K562 (cell line): ENCODE measurements at places on chromosomes 2 and 18.

- DNase-seq: no peak
Observed at GRCh38 chr2:120517751-120518469, 172.0 kb downstream of the INHBB start.

DNA sequence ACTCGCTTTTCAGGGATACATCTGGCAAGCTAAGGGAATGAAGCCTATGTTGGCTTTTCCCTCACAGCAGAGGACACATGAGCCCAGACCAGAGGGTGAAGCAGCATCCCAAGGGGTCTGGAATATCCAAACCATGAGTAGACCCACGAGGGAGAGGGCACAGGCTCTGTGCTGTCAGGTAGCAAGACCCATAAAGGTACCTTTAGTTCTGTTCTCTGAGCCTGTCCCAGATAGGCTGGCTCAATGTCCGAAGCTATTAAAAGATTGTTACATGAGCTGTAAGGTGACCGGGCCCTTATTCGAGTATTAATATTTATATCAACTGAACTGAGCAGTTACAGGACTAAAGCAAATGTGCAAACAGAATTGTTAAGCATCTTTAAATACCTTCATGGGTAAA is 52.2 kb downstream of the TPGS2 start:
- DNase-seq: no peak

GRCh38 chr2:31318361-31319336 is 84.7 kb downstream of the EHD3 start:
- DNase-seq: no peak

DNA sequence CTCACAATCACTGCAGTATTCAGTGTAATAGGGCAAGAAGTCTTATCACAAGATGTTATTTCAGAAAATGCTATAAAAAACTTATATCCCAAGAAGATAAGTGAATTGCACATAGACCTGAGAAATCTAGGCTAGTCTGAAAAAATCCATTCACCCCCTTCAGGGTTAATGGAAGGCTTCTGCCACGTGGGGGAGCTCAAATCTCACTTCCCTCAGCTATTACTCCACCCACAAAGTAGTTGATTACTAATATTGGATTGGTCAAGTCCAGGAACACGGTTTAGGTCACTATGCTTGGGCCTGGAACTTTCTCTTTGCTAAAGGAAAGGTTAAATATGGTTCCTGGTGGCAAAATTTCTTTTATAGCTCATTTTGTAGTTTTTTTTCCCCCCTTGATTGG is 51.2 kb upstream of the ADAM23 start:
- peak; percentile 24 for DNase-seq

GRCh38 chr18:26322890-26323653 is 96.8 kb downstream of the TAF4B start:
- no peak for DNase-seq

DNA sequence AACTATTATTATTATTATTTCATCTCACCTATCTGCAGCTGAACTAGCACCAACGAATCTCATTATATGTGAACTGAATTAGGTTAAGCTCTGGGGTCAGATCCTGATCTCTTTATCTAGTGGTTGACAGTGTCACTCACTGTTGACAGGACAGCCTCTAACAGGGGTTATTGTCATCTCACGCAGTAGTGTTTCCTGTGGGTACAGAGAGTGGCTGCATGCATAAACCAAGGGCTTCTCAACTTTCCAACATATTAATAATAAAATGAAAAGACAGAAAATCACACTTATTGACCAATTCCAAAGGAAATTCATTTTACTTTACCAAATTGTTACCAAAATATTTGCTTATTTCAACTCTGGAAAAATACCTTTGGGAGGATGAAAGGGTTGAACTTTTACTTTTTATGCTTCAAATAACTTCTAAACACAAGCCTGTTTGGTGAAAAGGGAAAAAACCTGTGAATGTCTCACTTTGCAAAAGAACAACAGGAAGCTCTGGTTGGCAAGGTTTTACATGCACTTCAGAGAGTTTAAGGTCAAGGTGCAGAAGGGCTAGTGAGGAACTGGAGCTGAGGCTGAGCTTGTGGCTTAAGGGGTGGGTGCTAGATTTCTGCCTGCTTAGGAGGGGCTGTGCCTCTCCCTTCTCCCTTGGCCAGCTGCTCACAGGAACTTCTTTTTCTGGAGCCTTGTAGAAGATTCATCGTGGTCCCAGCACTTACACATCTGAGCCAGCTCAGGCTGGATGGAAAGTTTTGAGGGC is 72.6 kb downstream of the CTAGE1 start:
- DNase-seq: no peak

GRCh38 chr2:205366336-205367060 is 315.8 kb upstream of the NRP2 start:
- no peak for DNase-seq

DNA sequence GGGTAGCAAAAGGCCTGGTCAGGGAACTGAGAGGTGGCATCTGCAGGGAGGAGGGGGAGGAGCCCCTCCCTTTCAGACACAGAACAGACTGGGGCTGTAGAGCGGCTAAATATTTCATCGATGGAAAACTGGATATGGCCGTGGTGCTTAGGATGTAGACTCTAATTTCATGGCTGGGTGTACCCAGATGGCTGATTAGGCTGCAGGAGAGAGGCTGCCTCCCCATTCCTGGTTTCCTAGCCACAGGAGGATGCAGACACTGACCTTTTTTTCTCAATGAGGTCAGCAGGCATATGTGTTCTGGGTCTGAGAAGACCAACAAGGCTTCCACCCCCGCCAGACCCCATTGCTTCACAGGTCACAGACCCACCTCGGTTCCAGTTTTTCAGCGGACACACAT is 79.3 kb upstream of the STPG4 start:
- DNase-seq: no peak

GRCh38 chr18:62771494-62772270 is 56.3 kb downstream of the PHLPP1 start:
- DNase-seq: no peak

DNA sequence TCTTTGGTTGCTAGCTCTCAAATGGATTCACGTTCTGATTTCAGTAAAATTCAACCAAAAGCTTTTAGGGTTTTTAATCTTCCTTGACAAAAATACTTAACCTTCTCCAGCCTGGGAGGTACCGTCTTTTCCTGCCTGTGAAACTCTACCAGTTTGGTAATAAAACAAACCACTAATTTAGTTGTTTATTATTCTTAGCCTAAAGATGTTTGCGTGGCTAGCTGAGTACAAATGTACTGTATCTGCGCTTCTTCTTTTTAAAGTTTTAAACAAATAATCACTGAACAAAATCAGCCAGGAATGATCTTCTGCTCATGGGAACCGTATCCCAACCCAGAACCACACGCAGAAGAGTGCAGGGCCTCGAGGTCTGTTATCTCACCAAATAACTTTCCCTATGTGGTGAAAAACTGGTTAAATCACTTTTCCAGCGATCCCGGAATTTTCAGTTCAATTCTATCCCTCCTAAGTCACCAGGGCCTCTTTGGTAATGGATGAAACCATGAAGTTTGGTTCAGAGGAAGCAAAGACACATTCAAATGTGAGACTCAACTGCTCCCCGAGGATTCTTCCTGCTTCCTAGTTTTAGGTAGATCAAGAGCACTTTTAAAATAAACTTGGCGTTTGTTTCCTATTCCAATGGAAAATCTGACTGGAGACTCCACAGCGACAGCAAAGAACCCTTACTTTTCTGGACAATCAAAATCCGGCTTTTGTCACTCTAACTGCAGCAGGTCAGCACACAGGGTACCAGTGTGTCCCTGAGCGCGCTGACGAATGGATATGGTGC is 36.1 kb downstream of the BCL2 start:
- no peak for DNase-seq

- peak; percentile 59 for DNase-seq
Observed at GRCh38 chr2:3587432-3587831, 7.5 kb upstream of the COLEC11 start.

GRCh38 chr2:171670655-171671054 is 16.6 kb upstream of the DYNC1I2 start:
- no peak for DNase-seq

- no peak for DNase-seq
Observed at GRCh38 chr2:44100351-44100750, 68.3 kb upstream of the PPM1B start.

- DNase-seq: no peak
Observed at GRCh38 chr2:163558251-163559021, 177.4 kb downstream of the FIGN start.

DNA sequence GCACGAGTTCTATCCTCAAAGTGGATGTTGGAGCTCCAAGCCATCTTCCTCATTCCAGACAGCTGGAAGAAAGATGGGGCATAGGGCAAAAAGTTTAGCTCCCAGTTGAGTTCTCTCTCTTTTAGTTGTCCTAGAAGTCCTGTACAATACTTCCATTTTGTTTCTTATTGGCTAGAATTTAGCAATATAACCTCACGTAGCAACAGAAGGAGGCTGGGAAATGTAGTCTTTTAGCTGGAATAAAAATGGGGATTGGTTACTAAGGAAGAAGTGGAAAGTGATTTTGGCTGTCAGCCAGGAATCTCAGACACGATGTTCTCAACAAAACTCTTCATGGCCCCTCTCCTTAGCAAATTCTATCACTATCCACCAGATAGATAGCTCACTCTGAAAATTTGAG is 79.9 kb downstream of the PLCL1 start:
- DNase-seq: no peak

GRCh38 chr2:55899881-55900280 is 23.7 kb downstream of the EFEMP1 start:
- DNase-seq: no peak

DNA sequence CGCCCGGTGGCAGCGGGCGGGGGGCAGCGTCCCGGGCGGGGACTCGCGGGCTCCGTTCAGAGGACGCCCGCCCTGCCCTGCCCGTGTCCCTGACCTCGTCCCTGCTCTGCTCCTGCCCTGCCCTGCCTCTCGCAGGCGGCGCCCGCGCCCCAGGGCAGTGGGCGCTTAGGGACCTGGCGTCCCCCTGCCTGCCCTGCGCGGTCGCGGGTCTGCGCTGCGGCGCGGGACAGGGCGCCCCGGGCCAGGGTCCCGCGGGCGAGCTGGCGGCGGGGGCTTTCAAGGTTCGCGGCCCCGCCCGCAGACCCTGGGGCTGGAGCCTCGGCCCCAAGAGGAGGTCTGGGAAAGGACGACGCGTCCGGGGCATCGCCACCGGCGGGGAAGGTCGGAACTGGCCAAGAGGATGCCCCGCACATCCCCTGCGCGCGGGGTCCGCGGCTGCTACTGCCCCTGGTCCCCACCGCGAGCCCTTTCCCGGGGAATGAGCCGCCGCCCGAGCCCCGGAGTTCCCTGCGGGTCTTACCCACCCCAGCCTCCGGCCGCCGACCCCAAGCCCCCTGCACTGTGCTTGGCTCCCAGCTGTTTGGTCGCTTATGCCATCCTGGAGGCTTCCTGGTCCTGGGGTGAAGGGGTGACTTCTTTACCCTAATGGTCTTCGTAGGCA is 679 bp downstream of the RNF144A start:
- no peak for DNase-seq

DNA sequence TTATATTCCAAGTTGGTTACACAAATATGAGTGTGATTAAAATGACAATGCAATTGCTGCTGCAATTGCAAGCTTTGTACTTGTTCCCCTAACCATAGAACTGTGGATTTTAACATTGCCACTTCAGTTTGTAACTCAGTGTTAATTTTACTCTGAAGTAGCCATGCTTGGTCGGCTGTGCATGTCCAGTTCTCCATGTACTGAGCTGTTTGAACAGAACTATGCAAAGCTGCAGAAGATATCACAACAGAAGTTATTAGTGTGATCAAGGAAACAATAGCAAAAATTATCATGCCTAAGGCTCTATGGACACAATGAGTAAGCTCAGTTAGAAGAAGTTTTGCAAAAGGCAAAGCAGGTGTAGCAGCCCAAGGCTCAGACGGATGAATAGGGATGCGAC is 45.3 kb downstream of the CXCR4 start:
- DNase-seq: no peak

GRCh38 chr2:161166538-161167409 is 6.5 kb downstream of the TANK start:
- no peak for DNase-seq

DNA sequence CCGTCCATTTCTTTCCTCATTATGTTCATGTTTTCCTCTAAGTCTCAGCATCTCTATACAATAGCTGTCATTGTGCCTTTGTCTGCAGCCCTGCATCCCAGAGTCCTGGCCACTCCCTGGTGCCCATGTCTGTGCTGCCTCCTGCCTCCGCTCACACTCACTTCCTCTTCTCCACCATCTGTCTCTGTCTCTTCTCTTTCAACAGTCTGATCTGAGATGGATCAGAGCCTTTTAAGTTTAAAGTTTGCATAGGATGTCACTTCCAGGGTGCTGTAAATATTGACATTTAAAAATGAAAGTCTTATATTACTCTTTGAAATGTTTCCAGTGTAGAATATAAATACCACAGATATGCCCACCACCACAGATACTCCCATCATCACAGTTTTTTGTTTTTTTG is 42.7 kb downstream of the UBE2F start:
- DNase-seq: no peak

GRCh38 chr2:171271971-171272436 is 111.3 kb upstream of the TLK1 start:
- no peak for DNase-seq

DNA sequence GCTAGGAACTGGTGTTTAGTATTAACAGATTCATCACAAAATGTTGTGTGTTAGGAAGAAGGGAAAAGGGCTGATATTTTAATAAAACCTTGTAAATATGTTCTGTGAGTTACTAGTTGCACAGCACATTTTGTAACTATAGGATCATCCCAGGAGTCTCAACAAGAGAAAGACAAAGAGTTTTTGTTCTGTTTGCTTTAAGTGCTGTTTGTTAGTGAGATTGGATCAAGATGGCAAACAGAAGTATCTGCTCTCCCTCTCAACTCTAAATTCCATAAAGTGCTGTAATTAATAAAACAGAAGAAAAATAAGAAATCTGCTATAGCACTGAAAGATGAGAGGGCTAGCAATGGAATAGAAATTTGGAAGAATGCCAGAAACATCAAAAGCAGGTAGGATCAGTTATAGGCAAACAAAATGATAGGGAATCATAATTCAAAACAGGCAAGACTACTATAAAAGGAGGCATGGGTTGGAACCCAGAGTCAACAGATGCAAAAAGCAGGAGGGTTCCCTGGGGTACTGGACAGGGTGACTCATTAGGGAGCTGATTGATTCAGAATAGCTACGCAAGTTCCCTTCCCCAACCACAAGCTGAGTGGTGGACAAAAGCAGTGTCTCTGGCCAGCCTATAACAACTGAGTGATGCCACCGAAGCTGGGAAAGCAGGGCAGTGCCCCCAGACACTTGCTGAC is 75.8 kb downstream of the DYNC1I2 start:
- DNase-seq: no peak

DNA sequence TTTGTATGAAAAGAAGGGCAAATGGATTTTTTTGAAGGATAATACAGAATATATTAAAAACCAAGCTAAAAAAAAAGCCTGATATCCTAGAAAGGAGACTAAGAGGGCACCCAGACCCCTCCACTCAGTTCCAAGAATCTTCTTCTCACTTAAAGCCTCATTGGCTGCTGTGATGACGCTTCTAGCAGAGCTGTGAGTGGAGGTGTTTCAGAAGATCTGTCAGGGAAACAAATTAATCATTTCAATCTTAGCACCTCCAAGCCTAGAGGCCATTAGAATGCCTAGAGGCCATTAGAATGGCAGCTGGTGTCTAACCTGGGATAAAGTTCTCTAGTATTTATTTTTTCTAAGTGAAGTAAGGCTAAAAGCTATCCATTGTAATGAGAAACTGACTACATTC is 164.2 kb upstream of the TMEM200C start:
- DNase-seq: no peak
